Neural crest cell (in vitro differentiated cells): ENCODE measurements at places on chromosomes 2 and 18. TPM values are rescaled to one million over a fixed set of nuclear protein-coding genes. Genes with fewer than 3 reads are reported as not detected.

The TEKT4 gene
- not detected in 2 replicates for total RNA-seq

The ETAA1 gene
- total RNA-seq: 18.2 and 18.8 TPM in 2 replicates

The ADD2 gene
- 31.6 and 31.8 TPM in 2 replicates for total RNA-seq

The AQP12B gene
- not detected in 2 replicates for total RNA-seq

The CEP192 gene
- 39.6 and 39.9 TPM in 2 replicates for total RNA-seq

The MAP3K19 gene
- total RNA-seq: not detected in 2 replicates

The SOCS6 gene
- total RNA-seq: 26.8 and 28.9 TPM in 2 replicates

The ZNF892 gene
- 18.9 and 20.2 TPM in 2 replicates for total RNA-seq

The PLCL1 gene
- 0.32 and 0.72 TPM in 2 replicates for total RNA-seq

The C1QL2 gene
- total RNA-seq: 0.14 TPM in 1 of 2 replicates, not detected in the other

The NYAP2 gene
- total RNA-seq: 0.35 and 0.36 TPM in 2 replicates

The SLC4A5 gene
- 1.3 and 3.0 TPM in 2 replicates for total RNA-seq

The ZNF804A gene
- total RNA-seq: 0.41 and 0.47 TPM in 2 replicates

The DYTN gene
- not detected in 2 replicates for total RNA-seq

The SCRN3 gene
- total RNA-seq: 29.5 and 30.9 TPM in 2 replicates

The SIGLEC15 gene
- not detected in 2 replicates for total RNA-seq
